ENCODE measurements at places on chromosomes 6 and 20.

DNA sequence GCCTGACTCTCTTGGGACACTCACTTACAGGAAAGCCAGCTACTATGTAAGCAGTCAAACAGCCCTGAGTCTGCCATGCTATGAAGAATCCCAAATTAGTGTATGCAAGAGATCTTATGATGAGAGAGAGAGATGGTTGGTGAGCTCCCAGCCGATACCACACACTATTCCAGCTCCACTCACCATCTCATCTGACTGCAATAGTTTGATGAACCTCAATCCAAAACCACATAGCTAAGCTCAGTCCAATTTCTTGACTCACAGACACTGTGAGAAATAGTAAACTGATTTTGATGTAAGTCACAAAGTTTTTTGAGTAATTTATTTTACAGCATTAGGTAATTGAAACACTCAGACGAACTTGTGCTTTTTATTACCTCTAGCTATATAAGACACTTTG is 441.4 kb downstream of the COL12A1 start:
- DNase-seq: no peak

DNA sequence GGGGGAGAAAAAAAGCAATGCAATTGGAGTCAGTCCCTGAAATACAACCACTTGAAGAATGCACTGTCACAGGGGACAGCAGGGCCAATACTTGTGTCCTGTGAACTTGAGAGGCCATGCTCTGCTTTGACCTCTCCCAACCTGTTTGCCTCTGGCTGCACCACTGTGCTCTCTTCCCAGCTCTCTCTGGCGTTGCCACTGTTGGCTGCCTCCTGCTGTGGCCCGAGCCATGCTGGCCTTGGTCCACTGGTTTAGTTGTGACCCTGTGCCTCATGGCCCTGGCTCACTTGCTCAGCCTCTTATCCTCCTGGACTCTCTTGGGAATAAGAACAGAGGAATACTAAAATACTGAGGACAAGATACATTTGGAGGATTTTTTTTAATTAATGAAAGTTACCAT is 14.5 kb upstream of the FBXO30 start:
- no peak for DNase-seq

DNA sequence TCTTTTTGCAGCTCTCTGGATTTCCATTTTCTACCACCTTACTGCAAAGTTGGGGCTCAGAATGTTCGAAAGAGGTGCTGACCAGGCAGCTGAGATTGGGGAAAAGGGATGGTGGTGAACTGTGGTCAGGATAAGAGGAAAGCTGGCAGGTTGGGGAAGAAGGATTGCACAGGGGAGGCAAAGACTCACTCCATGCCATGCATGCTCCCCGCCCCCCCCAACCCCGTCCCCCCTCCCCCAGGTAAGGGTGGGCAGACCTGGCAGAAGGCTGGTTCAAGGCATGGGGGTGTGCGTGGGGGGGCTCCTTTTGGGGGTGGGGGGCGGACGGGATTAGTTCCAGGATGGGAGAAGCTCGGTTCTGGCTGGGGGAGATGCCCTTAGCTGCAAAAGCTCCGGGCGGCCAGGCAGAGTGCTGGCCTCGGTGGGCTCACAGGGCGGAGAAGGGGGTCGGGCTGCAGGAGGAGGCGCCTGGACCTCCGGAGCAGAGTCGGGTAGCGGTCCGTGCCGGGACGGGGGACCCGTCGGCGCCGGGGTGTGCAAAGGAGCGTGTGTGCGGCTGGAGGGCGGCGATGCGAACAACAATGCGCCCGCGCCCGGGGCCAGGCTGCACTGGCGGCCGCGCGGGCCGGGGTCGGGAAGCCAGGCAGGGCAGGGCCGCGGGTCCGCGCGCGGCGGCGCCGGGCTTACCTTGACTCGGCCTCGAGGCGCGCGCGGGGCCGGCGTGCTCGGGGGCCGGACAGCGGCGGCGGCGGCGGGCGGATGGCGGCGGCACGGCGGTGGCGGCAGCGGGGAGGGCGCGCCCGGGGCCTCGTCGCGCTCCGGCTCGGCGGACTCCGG is 880 bp downstream of the ADNP start:
- DNase-seq: peak; percentile 19

GRCh38 chr6:152458648-152459644 is 178.2 kb downstream of the SYNE1 start:
- no peak for DNase-seq

DNA sequence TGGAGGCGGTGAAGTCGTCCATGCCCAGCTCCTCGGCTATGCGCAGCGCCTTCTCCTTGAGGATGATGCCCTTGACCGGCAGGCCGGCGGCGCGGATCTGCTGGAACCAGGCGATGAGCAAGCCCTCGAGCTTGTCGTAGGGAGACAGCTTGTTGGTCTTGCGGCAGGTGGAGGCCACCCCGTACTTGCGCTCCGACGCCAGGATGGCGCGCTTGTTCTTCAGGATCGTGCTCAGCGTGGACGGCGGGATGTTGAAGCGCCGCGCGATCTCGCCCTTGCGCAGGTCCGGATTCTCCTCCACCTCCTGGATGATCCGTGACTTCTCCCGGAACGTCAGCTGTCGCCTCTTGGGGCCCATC is 435 bp downstream of the CENPB start:
- peak; percentile 37 for DNase-seq

- peak; percentile 30 for DNase-seq
Observed at GRCh38 chr6:99334526-99335127, 14.8 kb downstream of the FAXC start.

DNA sequence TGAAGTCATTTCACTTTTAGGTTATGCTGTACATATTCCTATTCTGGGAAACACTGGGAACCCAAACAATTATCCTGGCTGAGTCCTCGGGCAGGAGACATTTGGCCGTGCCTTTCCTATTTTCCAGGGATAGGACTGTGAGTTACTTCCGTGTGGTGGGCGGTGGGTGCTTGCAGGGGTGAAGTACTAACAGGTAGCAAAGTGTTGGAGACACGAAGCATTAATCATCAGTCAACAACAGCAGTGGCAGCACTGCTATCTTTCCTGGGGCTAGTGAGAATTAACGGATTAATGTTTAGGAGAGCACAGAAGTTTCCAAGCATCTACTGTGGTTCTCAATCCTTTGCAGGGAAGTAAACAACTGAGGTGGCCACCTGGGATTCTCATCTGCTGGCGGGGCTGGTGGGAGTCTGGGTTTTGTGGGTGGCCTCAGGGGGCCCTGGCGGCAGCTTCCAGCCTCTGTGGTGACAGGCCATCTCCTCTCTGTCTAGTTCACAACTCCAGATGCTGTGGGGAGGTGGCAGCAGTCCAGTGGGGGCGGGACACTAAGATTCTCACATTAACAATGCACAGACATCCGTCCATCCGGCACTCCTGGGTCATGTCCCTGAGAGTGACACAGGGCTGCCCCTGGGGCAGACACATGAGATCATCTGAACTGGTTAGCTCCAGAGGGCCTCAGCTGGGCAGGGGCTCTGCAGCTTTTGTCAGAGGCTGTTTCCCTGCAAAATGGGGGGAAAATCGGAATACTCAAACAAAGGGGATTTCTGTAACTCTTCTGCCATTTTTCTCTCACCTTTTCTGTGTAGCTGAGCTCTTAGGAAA is 90.9 kb downstream of the GJA10 start:
- DNase-seq: no peak

DNA sequence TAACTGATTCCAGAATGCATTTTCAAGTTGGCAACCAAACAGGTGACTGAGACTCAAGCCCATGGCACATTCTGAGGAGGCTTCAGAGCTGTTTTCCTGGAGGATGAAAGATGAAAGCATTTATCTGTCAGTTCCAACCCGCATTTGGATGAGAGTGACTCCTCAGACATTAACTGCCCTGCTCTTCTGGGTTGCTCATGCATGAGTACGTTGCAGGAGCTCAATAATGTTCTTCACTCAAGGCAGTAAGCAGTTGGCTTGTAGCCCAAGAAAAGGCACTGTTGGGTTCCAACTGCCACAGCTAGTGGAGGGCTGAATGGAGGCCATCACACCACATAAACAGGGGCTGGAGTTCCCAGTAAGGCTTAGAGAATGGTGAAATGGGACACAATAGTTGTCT is 155.3 kb downstream of the FUT9 start:
- DNase-seq: peak; percentile 10

- no peak for DNase-seq
Observed at GRCh38 chr20:15144916-15145315, 807.5 kb upstream of the FLRT3 start.

- no peak for DNase-seq
Observed at GRCh38 chr20:14343491-14344065, 6.2 kb upstream of the FLRT3 start.

GRCh38 chr20:7760247-7761031 is 179.8 kb downstream of the HAO1 start:
- DNase-seq: no peak

GRCh38 chr20:38651154-38651553 is 49.5 kb downstream of the ARHGAP40 start:
- DNase-seq: no peak

DNA sequence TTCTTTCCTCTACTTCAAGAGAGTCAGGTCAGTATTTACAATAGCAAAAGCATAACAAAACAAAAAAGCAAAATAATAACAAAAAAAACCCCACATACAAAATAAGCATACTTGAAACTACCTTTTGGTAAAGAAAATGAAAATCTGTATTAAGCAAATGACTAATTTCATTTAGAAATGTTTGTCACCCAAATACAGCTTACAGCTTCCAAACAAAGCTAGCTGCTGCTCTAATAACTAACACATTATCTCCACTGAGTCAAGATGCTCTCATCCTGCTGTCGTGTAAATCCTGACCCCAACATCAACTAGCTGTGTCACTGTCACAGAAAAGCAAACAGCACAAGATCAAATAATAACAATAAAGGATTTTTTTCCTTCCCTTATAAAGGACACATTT is 21.7 kb downstream of the MAP7 start:
- DNase-seq: no peak

GRCh38 chr6:160972111-160972510 is 19.5 kb upstream of the MAP3K4 start:
- no peak for DNase-seq

DNA sequence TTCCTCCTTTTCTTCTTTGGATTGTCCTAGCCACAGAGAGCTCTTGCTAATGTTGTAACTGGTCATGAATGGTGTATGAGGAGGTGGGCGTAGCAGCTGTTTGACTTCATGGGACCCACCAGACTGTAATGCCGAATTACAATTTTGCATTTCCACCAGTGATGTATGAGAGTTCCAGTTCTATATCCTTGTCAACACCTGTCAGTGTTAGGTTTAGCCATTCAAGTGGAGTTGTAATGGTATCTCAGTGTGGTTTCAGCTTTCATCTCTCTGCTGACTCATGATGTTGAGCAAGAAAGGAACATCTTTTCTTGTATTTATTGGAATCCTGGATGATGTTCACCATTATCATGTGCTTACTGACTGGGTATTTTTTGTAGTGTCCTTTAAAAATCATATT is 5.1 kb downstream of the IGF2R start:
- no peak for DNase-seq

- DNase-seq: no peak
Observed at GRCh38 chr20:38108986-38109541, 56.0 kb downstream of the TGM2 start.

GRCh38 chr6:124994648-124995047 is 32.4 kb downstream of the RNF217 start:
- no peak for DNase-seq

GRCh38 chr20:33859157-33859695 is 48.1 kb downstream of the CHMP4B start:
- DNase-seq: no peak

- DNase-seq: no peak
Observed at GRCh38 chr20:25551413-25552215, 33.7 kb downstream of the NINL start.

GRCh38 chr6:116247285-116247684 is 6.6 kb downstream of the TSPYL4 start:
- no peak for DNase-seq

DNA sequence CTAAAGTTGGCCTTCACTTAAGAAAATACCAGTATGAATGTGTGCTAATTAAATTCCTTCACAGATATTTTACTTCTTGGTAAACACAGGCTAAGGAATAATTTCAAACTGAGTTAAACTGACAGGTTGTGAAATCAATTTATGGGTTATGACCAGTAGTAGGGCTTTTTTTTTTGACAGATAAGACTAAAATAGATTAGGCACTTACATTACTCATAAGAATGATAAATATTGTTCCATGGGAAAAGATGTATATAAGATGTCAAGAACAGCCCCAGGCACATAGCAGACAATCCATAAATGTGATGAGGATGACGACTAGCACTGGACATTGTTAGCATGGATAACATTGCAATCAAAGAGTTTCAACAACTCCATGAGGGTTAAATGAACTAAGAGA is 22.9 kb downstream of the NT5E start:
- no peak for DNase-seq

GRCh38 chr6:162488444-162488843 is 239.1 kb downstream of the PRKN start:
- no peak for DNase-seq

- DNase-seq: no peak
Observed at GRCh38 chr20:4305091-4305490, 289.7 kb upstream of the RNF24 start.

DNA sequence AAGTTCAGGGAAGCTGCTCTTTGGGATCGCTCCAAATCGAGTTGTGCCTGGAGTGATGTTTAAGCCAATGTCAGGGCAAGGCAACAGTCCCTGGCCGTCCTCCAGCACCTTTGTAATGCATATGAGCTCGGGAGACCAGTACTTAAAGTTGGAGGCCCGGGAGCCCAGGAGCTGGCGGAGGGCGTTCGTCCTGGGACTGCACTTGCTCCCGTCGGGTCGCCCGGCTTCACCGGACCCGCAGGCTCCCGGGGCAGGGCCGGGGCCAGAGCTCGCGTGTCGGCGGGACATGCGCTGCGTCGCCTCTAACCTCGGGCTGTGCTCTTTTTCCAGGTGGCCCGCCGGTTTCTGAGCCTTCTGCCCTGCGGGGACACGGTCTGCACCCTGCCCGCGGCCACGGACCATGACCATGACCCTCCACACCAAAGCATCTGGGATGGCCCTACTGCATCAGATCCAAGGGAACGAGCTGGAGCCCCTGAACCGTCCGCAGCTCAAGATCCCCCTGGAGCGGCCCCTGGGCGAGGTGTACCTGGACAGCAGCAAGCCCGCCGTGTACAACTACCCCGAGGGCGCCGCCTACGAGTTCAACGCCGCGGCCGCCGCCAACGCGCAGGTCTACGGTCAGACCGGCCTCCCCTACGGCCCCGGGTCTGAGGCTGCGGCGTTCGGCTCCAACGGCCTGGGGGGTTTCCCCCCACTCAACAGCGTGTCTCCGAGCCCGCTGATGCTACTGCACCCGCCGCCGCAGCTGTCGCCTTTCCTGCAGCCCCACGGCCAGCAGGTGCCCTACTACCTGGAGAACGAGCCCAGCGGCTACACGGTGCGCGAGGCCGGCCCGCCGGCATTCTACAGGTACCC is at the start of gene ESR1:
Gene ESR1 (plus strand): TSS at position 170 of the 858 bp plus-strand sequence. CDS start 231 bp downstream, at position 401.
- DNase-seq: no peak

GRCh38 chr20:34705397-34706301 is 1.5 kb downstream of the TP53INP2 start:
- DNase-seq: no peak

- DNase-seq: no peak
Observed at GRCh38 chr6:54041239-54041638, 70.0 kb upstream of the MLIP start.

GRCh38 chr6:2244261-2245102 is 923 bp downstream of the GMDS start:
- no peak for DNase-seq

Measured in cerebellum (tissue), 4 donors.